ENCODE measurements at places on chromosomes 4 and X.

DNA sequence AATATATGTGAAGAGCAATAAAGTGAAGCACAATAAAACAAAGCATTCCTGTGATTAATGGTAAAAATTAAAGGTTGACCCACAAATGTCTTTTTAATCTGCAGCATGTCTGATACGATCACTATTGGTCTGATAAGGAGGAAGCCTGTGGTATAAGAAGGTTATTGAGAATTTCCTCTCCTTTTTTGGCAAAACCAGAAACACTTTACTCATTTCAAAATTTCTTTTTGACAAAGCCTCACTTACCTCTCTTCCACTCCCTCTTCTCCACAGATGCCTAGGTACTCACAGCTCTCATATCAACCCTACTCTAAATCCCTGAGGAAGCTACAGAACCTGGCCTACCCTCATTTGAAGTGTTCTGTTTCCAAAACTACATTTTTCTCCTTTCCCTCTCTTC is 56.1 kb downstream of the TSPAN5 start:
- peak; percentile 27 for DNase-seq

GRCh38 chr4:168662297-168662984 is 165.6 kb downstream of the PALLD start:
- no peak for DNase-seq

DNA sequence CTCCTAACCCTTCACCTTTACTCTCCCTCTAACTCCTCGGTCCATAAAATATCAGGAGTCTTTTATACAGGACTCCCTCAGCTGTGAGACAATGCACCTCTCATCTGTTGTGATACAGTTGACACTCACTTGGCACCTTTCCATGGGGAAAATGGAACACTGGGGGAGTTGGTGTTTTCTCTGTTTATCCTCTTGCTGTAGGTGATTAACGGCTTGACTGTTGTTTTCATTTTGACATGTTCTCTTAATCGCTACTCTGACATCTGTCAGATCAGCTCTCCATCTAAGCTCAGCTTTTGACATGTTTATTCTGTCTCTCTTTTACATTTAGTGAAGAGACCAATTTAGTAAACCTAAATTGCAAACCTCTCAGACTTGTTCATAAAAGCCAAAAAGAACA is 604.8 kb downstream of the TRAM1L1 start:
- DNase-seq = no peak

- no peak for DNase-seq
Observed at GRCh38 chrX:71660562-71661416, 6.6 kb upstream of the LOC101059915 start.

DNA sequence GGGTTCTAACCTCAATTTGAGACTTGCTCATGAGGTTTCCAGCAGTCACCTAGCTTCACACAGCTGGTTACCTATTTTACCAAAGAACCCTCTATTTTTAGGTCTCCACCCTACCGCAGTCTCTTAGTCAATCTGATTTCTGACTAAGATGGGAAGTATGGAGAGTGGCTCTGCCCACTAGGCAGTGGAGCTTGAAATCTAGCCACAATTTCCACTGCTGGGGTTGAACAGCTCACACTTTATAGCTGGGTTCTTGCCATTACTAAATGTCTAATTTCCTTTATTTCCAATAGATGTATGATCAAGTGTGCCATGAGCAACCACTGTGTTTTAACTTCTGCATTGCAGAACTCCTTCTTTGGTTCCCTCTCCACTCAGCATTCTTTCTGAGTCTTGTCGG is 43.1 kb downstream of the GASK1B start:
- no peak for DNase-seq

DNA sequence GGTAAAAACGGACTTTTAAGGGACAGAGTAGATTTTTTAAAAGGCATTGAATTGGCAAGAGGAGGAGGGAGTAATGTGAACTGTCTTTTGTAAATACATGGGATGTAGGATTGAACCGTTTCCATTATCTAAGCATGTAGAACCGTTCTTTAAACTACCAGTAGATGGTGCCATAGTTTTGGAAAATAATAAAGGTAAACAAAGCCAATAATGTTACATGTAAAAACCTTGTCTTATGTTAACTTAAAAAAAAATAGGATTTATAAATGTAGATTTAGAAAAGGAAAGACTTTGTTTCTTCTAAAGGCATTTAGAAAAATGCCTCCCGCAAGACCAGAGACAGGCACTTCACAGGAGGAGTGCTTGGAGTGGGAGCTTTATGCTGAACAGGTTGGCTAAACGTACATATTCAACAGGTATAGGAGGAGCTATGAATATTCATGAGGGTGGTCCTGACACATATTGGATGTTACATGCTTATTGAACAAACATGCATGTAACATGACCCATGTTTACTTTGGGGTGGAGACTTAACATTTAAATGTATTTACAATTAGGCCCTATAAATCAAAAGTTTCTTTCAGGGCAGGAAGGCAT is 45.5 kb upstream of the FAM241A start:
- no peak for DNase-seq

DNA sequence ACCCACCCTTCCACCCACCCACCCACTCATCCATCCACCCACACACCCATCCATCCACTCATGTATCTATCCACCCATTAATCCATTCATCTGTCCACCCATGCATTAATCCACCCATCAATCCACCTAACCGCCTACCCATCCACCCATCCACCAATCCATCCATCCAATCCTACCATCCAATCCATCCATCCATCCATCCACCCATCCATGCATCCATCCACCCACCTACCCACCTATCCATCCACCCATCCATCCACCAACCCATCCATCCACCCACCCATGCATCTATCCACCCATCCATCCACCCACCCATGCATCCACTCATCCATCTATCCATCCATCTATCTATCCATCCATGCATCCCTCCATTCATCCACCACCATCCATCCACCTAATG is 34.8 kb upstream of the AFAP1 start:
- no peak for DNase-seq

DNA sequence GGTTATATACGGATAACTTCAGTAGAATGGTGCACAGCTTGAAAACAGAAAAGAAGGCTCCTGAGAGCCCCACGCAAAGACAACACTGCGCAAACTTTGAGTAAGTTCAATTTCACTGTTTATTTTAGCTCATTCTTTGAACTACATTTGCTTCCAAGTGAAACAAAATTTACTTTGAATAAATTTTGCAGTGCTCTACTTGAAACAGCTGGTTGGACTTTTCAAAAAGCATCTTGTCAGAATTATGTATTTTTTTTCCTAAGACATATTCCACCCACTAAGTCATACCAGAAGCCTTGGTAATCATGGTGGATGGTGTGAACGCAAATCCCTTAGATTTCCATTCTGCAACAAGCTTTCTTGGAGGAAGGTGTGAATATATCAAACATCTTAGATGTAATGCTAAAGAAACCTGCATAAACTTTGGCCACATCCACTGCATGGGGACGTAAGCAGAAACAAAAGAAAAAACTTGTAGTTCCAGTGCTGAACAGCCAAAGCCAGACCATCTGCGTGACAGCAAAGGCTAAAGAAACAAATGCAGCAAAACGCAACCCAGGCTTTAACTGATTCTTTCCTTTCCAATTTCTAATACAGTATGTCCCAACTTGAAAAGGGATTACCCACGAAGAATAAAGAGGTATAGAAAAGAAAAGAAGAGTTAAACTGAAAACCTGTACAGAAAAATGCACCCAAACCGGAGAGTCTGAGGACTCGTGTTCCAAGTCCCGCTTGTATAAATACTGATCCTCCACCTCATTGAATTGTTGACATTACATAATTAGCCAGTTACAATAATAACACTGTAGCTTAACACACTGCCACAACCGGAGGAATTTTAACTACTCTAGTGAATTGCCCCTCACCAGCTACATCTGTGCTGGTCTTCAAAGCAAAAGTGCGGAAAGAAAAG is 90.9 kb downstream of the SH3RF1 start:
- no peak for DNase-seq

DNA sequence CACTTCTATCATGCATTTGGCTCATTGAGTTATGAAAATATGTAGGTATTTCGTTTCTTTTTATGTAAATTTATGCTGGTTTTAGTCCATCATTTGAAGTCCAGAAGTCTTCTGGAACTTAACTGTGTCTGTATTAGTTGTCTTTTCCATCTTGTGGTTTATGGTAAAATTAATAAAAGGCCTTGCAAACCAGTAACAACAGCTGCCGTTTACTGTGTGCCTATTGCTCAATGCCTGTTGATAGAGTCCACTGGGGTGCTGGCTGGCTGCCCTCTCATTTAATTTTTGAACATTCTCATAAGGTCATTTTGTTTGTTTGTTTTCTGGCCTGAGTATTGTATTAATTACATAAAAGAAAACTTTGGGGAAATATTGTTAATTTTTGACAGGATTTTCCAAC is 98.0 kb downstream of the NAA11 start:
- no peak for DNase-seq

GRCh38 chrX:23938690-23939089 is 30.9 kb downstream of the CXorf58 start:
- DNase-seq = no peak

GRCh38 chr4:152606753-152607152 is 70.9 kb upstream of the FBXW7 start:
- DNase-seq = no peak

GRCh38 chr4:150119492-150119891 is 41.2 kb downstream of the DCLK2 start:
- DNase-seq = no peak

- no peak for DNase-seq
Observed at GRCh38 chrX:51894697-51895336, 1.4 kb downstream of the MAGED1 start.

DNA sequence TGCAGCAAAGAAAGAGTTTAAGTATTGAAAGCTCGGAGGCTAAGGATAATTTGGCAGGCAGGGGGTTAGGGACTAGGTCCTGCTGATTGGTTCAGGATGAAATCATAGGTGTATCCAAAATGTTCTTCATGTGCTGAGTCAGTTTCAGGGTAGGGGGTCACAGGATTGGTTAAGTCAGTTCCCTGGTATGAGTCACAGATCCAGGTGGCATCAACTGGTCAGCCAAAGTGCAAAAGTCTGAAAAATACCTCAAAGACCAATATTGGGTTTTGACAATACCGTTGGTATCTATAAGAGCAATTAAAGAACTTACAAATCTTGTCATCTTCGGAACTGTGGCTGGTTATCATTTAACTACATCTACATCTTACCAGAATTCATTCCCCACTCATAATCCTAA is 25.6 kb upstream of the PRDM8 start:
- no peak for DNase-seq

DNA sequence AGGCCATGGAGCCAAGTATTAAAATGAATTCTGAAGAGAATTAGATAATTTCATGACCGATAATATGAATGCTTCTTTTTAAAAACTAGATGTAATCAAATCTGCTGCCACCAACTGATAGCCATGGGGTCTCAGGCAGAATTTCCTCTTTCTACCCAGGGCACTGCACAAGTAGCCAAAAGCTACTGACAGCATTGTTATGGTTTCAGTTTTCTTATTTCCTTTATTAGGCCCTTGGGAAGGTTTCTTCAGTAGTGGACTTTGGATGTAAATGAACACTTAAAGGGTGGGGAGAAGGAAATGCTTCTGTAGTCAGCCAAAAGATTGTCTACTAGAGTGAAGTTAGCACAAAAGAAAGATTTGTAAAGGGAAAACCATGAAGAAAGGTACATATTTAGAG is 686.0 kb downstream of the ADGRL3 start:
- DNase-seq = no peak

- DNase-seq = no peak
Observed at GRCh38 chr4:141215030-141215429, 5.7 kb upstream of the ZNF330 start.

DNA sequence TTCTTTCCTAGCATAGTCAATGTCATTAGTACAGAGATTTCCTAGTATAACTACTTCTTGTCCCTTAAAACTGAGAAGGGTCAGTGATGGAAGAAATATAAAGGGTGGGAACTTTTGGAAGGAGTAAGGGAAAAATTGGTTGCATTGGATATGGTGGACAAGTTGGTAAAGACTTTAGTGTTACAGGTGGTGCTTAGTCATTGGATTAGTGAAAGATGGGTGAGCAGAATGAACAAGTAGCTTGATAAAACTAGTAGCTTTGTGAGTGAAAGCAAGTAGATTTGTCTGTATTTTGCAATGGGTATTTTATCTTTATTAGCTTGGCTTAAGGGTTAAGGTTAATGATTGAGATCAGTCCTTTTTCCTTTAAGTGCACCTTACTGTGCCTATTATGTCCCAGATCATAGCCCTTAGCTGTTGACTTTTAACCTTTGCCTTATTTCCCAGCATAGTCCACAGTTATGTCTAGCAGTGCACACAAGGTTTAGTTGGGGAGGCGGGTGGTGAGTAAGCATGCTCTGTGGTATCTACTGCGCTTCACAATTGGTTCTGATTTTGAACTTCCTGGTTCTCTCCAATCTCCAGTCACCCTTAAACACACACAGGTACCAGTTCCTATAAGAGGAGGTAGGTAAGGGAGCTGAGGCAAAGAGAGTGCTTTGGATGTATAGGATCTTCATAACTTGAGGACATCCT is 9.5 kb downstream of the WDR44 start:
- no peak for DNase-seq

GRCh38 chr4:48175806-48176205 is 41.8 kb upstream of the TXK start:
- no peak for DNase-seq

DNA sequence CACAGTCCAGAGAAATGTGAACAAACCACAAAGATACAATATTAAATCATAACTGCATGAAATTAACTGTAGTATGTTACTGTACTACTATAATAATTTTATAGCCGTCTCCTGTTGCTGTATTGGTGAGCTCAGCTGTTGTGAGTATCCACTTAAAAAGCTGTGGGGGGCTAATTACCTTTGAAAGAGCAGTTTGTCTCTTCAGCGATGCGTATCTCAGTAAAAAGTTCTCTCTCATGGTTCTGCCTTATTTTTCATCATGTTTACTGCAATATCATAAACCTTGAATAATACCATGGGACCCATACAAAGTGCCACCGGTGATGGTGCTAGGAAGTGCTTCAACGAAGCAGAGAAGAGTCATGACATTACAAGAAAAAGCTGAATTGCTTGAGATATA is 8.4 kb upstream of the MSMO1 start:
- DNase-seq = no peak

- DNase-seq = no peak
Observed at GRCh38 chr4:187090401-187090800, 366.7 kb upstream of the FAT1 start.

- DNase-seq = no peak
Observed at GRCh38 chr4:53004497-53005148, 142.5 kb downstream of the RASL11B start.
